ENCODE measurements at places on chromosomes 2 and 18.

GRCh38 chr2:235191486-235191885, 239.7 kb downstream of the SH3BP4 start:
- DNase-seq = no peak

DNA sequence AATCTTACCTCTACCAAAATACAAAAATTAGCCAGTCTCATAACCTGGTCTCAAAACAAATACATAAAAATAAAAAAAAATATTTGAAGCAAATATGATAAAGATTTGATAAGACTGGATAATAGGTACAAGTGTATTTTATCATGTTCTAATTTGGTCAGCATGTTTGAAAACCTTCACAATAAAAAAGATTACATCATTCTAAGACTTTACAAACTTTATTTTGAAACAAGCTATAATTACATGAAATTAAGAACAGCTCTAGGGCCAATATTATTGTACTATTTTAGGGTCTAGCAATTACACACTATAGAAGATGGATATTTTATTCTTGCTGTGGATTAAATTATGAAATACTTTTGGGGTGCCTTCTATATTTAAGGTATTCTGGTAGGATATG, 29.4 kb upstream of the MCM6 start:
- no peak for DNase-seq

- no peak for DNase-seq
These were observed 83.7 kb downstream of the SDC1 start for GRCh38 chr2:20141056-20141762.

DNA sequence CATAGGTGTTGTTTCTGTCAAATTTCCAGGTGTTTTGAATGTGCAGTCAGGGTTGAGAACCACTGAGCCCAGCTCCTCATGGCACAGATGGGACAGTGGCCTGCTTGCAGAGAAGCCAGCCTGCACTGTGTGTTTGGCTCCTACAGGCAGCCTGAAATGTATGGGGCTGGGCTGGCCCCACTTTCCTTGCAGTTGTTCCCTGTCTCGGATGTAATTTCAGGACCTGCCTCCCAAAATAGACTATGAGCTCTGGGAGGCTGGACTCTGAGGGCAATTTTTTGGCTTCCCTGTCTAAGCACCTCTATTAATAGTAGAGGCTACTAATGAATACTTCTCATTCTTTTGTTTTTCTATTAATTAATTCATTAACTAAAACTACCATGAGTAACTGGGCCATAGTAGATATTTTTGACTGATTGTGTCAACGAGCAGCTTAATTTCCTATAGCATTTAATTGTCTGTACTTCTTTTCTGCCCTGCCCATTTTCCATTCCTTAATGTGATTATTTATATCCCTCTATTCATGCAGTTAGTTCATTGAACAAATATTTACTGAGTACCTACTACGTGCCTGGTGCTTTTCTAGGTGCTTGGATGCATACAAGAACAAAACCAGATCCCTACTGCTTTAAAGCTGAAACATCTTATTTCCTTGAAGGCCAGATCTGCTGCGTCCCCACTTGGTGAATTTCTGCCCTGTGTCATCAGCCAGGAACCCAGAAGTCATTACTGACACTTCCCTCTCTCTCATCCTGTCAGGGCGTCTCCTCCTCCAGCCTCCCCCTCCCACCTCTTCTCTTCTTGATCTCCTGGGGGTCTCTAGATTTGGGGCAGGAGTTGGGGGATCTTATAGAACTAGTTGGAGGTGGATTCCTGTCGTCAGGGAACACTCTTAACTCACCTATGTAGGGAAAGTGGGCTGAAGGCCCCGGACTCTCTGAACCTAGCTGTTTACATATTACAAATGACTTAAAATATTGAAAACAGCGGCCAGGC, 16.3 kb downstream of the DYSF start:
- no peak for DNase-seq

DNA sequence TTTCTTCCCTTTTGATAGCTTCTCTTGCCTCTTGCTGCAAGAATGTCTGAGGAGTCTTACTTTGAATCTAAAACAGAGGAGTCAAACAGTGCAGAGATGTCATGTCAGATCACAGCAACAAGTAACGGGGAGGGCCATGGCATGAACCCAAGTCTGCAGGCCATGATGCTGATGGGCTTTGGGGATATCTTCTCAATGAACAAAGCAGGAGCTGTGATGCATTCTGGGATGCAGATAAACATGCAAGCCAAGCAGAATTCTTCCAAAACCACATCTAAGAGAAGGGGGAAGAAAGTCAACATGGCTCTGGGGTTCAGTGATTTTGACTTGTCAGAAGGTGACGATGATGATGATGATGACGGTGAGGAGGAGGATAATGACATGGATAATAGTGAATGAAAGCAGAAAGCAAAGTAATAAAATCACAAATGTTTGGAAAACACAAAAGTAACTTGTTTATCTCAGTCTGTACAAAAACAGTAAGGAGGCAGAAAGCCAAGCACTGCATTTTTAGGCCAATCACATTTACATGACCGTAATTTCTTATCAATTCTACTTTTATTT, 133.5 kb upstream of the CDCA7 start:
- no peak for DNase-seq

DNA sequence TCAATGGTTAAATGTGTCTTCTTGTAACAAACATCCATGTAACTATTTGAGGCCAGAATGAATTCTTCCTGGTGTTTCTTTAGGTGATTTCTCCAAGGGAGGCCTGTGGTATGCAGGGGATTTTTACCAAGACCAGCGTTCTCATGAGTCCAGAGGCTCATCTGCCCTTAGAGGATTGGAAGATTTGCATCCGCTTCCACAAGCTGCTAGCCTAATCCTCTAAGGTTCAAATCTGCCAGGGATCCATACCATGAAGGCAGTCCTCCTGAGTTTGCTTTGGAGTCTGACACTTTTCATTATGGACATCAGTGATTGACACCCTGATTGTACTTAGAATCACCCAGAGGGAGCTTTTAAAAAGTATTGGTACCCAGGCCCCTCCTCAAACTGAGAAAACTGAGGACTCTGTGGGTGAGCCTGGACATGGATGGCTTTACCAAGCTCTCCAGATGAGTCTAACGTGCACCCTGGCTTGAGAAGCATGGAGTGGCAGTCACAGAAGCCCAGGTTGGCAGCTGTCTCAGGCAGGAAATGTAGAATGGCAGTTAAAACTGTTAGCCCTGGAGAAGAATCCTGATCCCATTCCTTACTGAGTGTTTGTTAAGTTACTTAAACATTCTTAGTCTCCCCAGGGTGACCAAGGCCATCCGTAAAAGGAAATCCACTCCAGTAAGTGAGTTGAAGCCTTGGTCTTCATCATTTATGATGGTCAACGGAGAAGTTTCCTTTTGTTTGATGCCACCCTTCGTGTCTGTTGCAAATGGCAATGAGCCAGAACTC, 95.3 kb upstream of the RMDN2 start:
- no peak for DNase-seq
